ENCODE measurements at places on chromosomes 3 and 15.

GRCh38 chr3:151275091-151275490 is 3.3 kb downstream of the P2RY14 start:
- no peak for DNase-seq

GRCh38 chr3:142650001-142650693 is 54.0 kb downstream of the PLS1 start:
- DNase-seq: no peak

DNA sequence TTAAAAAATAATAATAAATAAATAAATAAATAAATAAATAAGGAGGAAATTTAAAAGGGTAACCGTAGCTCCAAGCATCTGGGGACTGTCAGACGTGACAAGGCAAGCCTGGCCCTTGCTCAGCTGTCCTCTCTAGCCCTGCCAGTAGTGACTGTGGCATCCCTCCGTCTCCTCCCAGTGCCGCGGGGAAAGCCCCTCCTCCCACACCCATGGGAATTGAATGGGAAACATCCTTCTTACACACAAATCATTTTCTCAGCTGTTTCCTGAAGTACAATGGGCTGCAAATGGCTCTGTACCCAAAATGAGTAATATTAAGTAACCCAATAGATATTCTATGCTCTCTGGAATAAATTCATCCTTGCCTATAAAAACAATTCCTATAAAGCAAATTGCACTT is 101.6 kb upstream of the RAD18 start:
- no peak for DNase-seq

DNA sequence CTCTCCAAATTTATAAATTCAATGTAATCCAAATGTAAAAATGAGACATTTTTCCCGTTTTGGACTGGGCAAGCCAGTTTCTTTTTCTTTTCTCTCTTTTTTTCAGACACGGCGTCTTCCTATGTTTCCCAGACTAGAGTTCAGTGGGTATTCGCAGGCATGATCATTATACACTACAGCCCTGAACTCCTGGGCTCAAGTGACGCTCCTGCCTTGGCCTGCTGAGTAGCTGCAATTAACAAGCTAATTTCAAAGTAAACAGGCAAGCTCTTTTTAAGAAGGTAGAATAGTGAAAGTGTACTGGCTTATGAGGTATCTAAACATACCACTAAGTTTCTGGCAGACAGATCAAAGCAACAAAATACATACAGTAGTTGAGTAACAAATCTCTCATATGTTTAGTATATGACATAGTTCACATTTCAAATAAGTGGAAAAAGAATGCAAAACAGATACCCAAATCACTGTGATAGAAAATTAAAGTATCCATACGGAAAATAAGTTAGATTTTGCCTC is 13.5 kb downstream of the HIGD1A start:
- DNase-seq: no peak

DNA sequence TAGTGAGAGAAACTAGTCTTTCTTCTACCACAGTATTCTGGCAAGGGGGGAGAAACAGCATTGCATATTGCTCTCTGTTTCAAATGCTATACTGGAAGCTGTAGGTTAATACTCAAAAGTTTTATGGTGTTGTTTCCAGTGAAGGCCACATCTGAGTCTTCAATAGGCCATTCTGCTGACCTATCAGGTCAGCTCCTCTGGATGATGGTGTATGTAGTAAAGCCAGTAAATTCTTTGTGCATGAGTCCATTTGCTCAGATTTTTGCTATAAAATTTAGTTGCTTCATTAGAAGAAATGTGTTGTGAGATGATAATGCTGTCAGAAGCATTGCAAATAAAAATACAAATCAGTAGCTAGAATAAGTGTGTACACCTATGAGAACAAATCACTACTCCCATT is 64.9 kb upstream of the RBMS3 start:
- no peak for DNase-seq
